Activated naive CD8-positive, alpha-beta T cell treated with anti-CD3 and anti-CD28 coated beads, Interleukin-2, amount 10 ng/mL, durations not matched to agents 7 days and 5 days (primary cell): ENCODE measurements at places on chromosomes 2 and 18. TPM values are rescaled to one million over a fixed set of nuclear protein-coding genes. Genes with fewer than 3 reads are reported as not detected.

DNA sequence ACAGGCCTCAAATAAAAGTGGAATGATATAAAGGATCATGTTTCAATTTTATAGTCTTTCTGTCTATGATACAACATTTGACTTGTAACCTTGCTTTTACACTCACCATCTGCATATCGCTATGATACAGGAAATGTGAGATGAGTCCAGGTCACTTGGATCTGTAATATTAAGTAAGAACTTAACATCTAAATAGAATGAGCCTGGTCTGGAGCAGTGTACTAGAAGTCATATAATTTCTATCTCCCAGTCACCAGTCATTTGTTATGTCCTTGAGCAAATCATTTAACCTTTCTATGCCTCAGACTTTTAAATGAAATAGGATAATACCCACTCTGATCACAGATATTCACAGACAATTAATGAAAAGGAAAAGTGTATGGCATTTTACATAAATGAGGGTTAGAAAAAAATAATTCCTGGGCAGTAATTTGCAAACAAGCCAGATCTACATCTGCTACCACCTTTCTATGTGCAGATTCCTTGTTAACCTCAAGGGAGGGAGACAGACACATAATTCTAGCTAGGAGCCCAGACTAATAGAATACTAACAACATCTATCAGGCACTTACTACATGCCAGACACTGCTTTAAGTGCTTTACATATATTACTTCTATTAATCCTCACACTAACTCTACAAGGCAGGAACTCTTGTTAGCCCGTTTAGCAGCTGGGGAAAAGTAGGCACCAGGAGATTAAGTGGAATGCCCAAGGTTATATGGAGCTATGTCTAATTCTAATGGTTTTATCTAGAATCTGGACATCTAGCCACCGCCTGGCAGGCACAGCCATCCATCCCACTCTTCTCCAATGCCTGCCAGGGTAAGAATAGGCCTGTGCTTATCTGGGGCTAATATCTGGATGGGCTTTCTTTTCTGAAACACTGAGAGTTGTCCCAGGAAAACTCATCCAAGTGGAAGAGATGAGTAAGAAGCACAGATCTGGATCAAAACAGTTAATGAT, 313.6 kb upstream of the CDH20 start:
- DNase-seq: no peak

Gene RSAD2
- total RNA-seq: 105 TPM

GRCh38 chr2:126510356-126510755, 145.6 kb upstream of the GYPC start:
- DNase-seq: no peak

Gene APLF
- total RNA-seq: 4.6 TPM

- DNase-seq: no peak
Observed at GRCh38 chr2:22329211-22330154, 1055.5 kb upstream of the KLHL29 start.

DNA sequence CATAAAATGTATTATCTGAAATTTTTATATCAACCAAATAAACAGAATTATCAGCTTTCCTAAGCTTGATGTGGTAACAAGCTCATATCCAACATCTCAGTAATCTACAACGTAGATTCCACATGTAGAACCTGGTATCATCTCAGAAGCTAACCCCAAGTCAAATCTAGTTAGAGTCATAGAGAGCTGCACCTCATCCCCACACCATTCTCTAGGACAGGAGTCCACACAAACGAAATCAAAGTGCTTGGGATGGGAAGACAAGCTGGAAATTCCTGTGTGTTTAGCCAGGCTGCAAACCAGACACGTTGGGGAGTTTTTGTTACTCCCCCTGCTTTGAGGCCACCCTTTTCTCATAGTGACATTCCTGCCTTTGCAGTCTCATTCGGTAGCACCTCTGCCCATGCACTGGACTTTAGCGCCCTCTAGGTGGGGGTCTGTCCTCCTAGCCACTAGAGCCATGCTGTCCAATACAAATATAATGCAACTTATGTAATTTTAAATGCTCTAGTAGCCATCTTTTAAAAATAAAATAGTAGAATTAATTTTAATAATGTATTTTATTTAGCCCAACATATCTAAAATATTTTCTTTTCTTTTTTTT, 28.1 kb upstream of the SATB2 start:
- peak; percentile 38 for DNase-seq

- no peak for DNase-seq
Observed at GRCh38 chr2:105449076-105449475, 50.2 kb upstream of the FHL2 start.

DNA sequence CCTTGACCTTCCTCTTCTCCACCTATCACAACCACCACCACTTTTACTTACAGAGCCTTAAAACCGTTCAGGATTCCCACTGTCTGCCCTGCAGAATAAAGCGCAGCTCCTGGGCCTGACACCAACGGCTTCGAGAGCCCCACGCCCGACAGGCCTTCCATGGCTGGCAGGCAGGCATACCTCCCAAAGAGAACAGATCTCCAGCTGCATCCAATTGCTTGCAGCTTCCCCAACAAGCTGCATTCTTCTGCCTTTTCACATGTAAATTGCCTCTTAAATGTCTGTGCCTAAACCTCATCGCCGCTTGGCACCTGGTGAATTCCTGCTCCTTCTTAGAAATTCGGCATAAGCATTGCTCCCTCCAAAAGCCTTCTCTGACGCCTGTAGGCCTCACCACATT, 31.5 kb upstream of the FAM124B start:
- DNase-seq: no peak

DNA sequence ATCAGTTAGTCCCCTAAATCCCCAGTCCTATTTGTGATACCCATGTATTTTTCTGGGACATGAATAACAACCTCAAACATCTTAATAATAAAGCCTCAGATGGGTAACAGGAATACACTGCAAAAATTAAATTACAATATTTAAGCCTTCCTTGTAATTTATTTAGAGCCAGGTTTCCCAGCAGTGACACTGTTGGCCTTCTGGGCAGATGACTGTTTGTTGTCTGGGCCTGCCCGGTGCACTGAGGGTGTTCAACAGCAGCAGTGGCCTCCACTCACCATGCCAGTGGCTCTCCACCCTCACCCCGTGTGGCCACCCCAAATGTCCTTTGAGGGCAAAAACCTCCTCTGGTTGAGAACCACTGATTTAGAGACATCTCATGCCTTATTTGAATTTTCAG, 270.2 kb upstream of the SIX3 start:
- no peak for DNase-seq
